GM12891 (cell line): ENCODE measurements at places on chromosomes 5 and 9.
A peak's percentile ranks its signal among the peaks of the same experiment; 100 is the strongest.

- DNase-seq, result no peak
These were observed 98.2 kb downstream of the SEMA5A start for GRCh38 chr5:9447691-9448090.

GRCh38 chr9:130451509-130452388 lies 7.0 kb downstream of the ASS1 start:
- no peak for DNase-seq

DNA sequence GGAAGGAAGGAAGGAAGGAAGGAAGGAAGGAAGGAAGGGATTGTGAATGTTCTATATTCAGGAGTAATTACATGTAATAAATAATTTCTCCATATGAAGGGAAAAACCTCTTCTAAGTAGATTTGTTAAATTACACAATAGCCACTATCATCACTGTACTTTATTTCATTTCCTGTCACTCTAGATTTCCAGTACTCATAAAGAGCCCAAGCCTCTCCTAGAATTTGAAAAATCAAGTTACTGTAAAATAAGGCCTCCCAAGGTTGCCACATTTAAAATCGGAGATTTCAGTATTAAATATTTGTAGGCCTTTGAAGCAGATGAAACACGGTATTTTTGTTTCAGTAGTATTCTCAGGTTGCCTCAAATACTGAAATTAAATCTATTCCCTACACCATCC lies 499.0 kb downstream of the CDH10 start:
- DNase-seq, result no peak

DNA sequence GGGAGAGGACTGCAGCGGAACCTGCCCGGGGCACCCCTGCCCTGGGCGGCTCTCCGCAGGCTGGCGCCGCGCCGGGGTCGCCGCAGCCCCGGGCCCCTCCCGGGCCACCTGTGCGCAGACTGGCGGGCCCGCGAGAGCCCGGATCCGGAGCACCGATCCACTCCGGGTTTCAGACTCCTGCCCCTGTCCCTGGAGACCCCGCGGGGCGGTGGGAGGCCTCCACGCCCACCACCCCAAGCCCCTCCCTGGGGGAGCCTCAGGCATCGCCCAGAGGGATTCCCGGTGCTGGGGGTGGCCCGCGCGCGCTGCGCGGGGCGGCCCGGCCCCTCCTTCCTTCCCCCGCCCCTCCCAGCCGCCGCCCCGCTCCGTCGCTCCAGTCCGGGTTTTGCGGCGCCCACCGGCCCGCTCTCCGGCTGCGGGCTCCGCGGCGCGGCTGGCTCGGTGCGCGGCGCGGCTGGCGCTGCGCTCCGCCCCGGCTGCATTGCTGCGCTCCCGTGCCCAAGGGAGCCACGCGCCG lies at the start of gene UNC5A:
TSS of gene UNC5A (plus strand) at position 479 of the 517 bp plus-strand sequence. CDS start 192 bp downstream, outside the sequence.
- DNase-seq, result peak; percentile 73

DNA sequence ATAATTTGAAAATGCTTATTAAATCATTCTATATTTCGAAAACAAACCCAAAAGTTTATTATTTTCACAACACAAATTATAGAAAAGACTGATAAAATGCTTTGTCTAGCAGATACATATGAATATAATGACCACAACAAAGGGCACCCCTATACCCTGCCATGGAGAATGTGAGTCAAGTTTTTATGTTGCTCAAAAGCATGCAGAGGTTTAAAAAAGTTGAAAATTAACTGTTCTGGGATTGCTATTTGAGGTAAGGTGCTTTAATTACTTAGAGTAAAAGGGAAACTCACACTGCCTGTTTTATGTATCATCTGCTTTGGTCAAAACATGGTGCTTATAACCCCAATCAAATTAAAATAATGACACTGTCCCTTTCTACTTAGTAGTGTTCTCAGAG lies 41.0 kb downstream of the MLANA start:
- DNase-seq, result no peak

GRCh38 chr5:151134228-151134627 lies 23.4 kb downstream of the ANXA6 start:
- no peak for DNase-seq
